ENCODE measurements at places on chromosomes 7 and 10.
A peak's percentile ranks its signal among the peaks of the same experiment; 100 is the strongest.

- DNase-seq: no peak
Measured at GRCh38 chr7:115368998-115369397, 447.1 kb downstream of the MDFIC start.

- no peak for DNase-seq
Measured at GRCh38 chr7:95590387-95591248, 5.7 kb downstream of the PDK4 start.

DNA sequence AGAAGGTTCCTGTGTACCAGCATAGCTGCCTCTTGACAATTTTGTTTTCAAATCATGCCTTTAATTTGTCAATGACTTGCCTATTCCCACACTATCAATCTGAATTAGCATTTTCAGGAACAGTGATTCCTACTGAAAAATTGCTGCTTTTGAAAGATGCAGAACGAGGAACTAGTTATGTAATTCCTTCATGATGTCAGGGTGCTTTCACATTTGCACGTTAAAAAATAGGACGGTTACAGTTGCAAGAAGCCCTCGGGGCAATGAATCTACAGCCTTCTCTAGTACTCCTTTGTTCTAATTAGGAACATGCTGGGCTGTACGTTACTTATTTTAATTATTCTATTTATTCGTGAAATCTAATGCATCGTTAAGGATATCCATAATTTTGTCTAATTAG is 253.9 kb downstream of the OTUD1 start:
- DNase-seq: no peak

DNA sequence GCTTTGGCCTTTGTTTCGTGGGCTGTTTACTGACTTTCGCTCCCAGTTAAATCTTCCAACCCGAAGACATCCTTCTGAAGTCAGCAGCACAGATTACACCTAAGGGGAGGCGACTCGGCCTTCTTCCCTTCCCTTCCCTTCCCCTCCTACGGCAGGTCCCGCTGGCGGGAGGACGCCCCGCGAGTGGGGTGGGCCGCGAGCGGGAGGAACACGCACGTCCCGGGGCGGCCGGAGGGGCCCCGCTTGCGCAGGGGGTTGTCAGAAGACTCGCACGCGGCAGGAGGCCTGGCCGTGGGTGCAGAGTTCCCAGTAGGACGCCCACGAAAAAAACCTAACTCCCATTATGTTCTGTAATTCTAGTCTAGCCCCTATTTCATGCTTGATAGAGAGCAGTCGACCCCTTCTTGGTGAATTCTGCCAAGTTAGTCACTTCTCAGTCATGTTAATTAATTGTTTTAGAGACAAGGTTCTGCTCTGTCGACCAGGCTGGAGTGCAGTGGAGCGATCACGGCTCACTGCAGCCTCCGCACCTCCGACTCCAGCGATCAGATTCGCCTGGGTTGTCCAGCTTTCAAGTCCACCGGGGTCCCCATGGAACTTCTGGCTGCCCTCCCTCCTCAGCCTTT is 19.2 kb upstream of the ZNF32 start:
- DNase-seq: no peak

- DNase-seq: no peak
Measured at GRCh38 chr10:131698986-131699385, 201.8 kb upstream of the PPP2R2D start.

DNA sequence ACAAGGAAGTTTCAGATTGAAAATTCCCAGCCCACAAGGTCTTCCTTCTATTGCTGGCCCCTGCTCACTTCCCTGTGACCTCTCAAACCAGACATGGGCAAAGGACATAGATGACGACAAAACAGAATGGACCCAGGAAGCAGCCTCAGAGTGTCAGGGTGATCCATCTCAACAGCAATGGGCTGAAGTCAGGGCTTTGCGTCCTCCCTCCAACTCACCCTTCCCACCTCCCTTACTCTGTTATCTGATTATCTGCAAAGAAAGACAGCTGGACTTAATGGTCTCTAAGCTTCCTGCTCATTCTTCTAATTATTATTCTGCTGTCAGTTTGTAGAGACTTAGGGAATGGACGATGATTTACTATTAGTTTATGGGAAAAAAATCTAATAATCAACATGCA is 115.9 kb downstream of the PIP4K2A start:
- DNase-seq: no peak

GRCh38 chr10:29627201-29628132 is 7.3 kb downstream of the SVIL start:
- DNase-seq: no peak

DNA sequence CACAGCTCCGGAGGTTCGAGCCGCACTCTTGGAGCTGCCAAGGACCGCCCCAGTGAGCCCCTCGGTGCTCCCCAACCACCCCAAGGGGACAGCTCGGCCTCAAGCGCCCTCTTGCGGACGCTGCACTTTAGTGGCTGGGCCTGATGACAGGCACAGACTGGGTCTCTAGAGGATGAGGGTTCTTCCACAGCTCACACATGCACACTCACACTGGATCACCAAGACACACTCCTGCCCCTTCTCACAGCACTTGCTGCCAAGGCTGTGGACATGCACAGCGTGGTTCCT is 2.1 kb downstream of the RET start:
- peak; percentile 69 for DNase-seq

DNA sequence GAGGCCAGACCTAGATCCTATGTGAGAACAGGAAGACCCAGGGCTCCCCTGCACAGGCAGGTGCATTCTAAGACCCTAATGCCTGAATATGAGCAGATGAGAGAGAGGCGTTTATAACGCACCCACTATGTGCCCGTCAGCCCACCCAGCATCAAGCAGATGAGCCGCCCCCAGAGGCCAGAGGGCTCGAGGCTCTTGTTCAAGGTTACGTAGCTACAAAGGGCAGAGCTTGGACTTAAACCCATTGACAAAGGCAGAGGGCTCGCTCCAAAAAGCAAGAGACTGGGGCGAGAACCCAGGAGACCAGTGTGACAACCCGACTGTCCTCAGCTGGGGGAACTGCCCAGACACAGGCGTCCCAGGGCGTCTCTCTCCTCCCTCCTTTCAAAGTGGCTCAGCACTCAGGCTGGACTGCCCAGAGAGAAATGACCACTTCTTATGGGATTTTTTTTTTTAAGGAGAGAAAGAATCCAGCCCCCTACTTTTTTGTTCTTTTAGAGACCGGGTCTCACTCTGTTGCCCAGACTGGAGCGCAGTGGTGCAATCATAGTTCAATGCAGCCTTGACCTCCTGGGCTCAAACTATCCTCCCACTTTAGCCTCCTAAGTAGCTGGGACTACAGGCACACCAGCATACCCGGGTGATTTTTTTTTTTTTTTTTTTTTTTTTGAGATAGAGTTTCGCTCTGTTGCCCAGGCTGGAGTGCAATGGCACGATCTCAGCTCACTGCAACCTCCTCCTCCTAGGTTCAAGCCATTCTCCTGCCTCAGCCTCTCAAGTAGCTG is 40.1 kb downstream of the TNRC18 start:
- no peak for DNase-seq

- DNase-seq: peak; percentile 37
Measured at GRCh38 chr10:26457088-26457487, 18.9 kb downstream of the APBB1IP start.

DNA sequence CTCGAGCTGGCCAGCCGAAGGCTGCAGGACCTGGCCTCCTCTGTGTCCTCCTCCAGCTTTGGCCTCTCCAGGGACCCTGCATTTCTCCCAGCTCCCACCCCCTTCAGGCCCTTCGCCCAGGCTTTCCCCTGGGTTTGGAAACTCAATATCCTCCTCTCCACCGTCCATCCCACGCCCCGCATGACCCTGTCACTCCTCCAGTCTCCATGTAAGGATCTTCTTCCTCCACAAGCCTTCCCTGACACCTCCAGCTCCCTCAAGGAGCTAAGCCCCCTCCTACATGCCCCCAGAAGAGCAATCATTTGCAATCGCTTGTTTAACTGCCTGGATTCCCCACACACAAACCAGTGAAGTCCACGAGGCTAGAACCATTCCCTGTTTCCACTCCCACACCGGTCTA is 24.6 kb upstream of the TMEM213 start:
- no peak for DNase-seq

Measured in GM13977 (cell line).